ENCODE measurements at places on chromosomes 12 and 14. TPM values are rescaled to one million over a fixed set of nuclear protein-coding genes. Genes with fewer than 3 reads are reported as not detected.

DACT1 gene
- total RNA-seq, result 0.13 TPM

GLIPR1 gene
- total RNA-seq, result 1.2 TPM

ATXN3 gene
- total RNA-seq, result 11.3 TPM

HOXC13 gene
- total RNA-seq, result 0.29 TPM

INSM2 gene
- total RNA-seq, result not detected

HSP90AA1 gene
- total RNA-seq, result 895 TPM

ASPG gene
- not detected for total RNA-seq

ESR2 gene
- total RNA-seq, result 3.6 TPM

DBX2 gene
- not detected for total RNA-seq

NPFF gene
- total RNA-seq, result not detected

OR4N5 gene
- not detected for total RNA-seq

GDF3 gene
- total RNA-seq, result not detected

G2E3 gene
- 24.2 TPM for total RNA-seq

CTDSP2 gene
- 108 TPM for total RNA-seq

SMCO2 gene
- total RNA-seq, result not detected

PTPRQ gene
- total RNA-seq, result not detected

ANO2 gene
- total RNA-seq, result not detected

OASL gene
- total RNA-seq, result not detected

TMEM132C gene
- not detected for total RNA-seq

SERPINA1 gene
- total RNA-seq, result 4.1 TPM

AGAP2 gene
- 0.60 TPM for total RNA-seq

HCAR3 gene
- not detected for total RNA-seq

SDR9C7 gene
- total RNA-seq, result not detected

NRXN3 gene
- not detected for total RNA-seq

A2M gene
- total RNA-seq, result 3.0 TPM

RHOJ gene
- total RNA-seq, result not detected

RTL1 gene
- not detected for total RNA-seq

ETFBKMT gene
- 1.4 TPM for total RNA-seq

PMEL gene
- total RNA-seq, result 0.98 TPM

LRRC43 gene
- total RNA-seq, result not detected

C12orf42 gene
- not detected for total RNA-seq

DDHD1 gene
- total RNA-seq, result 9.8 TPM

APPL2 gene
- total RNA-seq, result 7.5 TPM

KRT80 gene
- not detected for total RNA-seq

TPH2 gene
- total RNA-seq, result not detected

SLC17A8 gene
- total RNA-seq, result not detected

PSEN1 gene
- total RNA-seq, result 18.7 TPM

NCAPD2 gene
- 66.6 TPM for total RNA-seq

MMP14 gene
- total RNA-seq, result 2.3 TPM

APOLD1 gene
- 0.89 TPM for total RNA-seq

TDRD9 gene
- not detected for total RNA-seq

FOXJ2 gene
- 6.6 TPM for total RNA-seq

GTF2A1 gene
- total RNA-seq, result 20.9 TPM

C12orf60 gene
- total RNA-seq, result 1.5 TPM

GNB3 gene
- 4.5 TPM for total RNA-seq

TBC1D30 gene
- 0.55 TPM for total RNA-seq

IFNG-AS1 gene
- total RNA-seq, result not detected

SLC5A8 gene
- total RNA-seq, result not detected

CMKLR1 gene
- total RNA-seq, result 0.29 TPM

CACNA2D4 gene
- total RNA-seq, result 0.69 TPM

GPR132 gene
- 1.1 TPM for total RNA-seq

ZNF26 gene
- total RNA-seq, result 14.1 TPM

MYH6 gene
- total RNA-seq, result not detected

CLECL1 gene
- total RNA-seq, result not detected

GSC gene
- not detected for total RNA-seq

DAZAP2 gene
- 132 TPM for total RNA-seq

RNFT2 gene
- total RNA-seq, result 26.3 TPM

GUCY2C gene
- total RNA-seq, result not detected
